ENCODE measurements at places on chromosomes 16 and 17. TPM values are rescaled to one million over a fixed set of nuclear protein-coding genes. Genes with fewer than 3 reads are reported as not detected.

Gene KRT39
- total RNA-seq, result not detected

Gene TMEM235
- not detected for total RNA-seq

Gene HSBP1
- total RNA-seq, result 142 TPM

Gene P4HB
- 1,018 TPM for total RNA-seq

Gene DYNC1LI2
- 146 TPM for total RNA-seq

Gene CACNB1
- 6.2 TPM for total RNA-seq
